ENCODE measurements at places on chromosomes 7 and 10.
A peak's percentile ranks its signal among the peaks of the same experiment; 100 is the strongest.

GRCh38 chr7:82106201-82106600 lies 336.4 kb upstream of the HGF start:
- no peak for DNase-seq

DNA sequence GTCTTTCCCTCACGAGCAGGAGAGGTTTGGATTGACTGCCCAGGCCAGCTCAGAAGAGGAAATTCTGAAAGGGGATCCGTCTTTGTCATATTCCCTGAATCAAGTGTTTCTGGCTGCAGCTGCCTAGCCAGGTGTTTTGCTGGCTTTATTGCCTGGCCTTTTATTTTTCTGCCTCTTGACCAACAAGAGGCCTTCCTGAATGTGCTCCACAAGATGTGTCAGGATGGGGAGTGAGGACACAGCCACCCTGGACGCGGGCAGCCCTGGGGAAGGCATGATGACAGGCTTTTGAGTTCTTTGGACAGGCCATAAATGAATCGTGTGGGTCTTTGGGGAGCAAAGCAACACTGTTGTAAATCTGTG lies 163.6 kb downstream of the CAMK1D start:
- no peak for DNase-seq

GRCh38 chr7:83502636-83503035 lies 146.3 kb downstream of the SEMA3E start:
- no peak for DNase-seq

GRCh38 chr7:158237672-158238335 lies 349.8 kb downstream of the PTPRN2 start:
- no peak for DNase-seq

GRCh38 chr10:129646973-129647372 lies 179.9 kb downstream of the MGMT start:
- DNase-seq: no peak

- DNase-seq: no peak
These were observed 248.3 kb upstream of the GLI3 start for GRCh38 chr7:42485301-42485766.

GRCh38 chr10:113292743-113293142 lies 260.1 kb upstream of the HABP2 start:
- DNase-seq: no peak

GRCh38 chr7:155674556-155674955 lies 30.1 kb downstream of the RBM33 start:
- no peak for DNase-seq

DNA sequence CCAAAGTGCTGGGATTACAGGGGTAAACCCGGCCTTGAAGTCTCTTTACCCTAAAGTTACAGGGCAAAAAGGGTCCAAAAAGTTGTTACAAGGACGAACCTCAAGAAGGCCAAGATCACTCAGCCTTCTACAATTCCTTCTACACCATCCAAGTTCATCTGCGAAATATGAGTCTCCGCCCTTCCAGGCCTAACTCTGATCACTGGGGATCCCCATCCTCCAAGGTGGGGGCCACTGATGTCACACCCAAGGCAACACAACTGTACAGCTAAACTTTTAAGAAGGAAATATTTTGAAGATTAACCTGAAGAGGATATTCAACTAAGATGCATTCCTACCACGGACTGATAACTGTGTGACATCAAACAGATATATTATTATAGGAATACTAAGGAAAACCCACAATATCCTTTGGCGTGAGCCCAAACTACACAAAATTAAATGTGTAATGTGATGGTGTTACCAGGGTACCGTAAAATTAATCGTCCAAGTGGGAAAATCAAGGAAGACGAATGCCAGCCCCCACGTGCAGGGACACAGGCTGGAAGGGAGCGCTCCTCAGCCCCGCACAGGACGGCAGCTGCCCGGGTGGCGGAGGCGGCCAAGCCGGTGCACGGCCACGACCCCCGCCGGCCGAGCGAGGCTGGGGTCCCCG lies 1.0 kb downstream of the PAXIP1 start:
- DNase-seq: peak; percentile 30

DNA sequence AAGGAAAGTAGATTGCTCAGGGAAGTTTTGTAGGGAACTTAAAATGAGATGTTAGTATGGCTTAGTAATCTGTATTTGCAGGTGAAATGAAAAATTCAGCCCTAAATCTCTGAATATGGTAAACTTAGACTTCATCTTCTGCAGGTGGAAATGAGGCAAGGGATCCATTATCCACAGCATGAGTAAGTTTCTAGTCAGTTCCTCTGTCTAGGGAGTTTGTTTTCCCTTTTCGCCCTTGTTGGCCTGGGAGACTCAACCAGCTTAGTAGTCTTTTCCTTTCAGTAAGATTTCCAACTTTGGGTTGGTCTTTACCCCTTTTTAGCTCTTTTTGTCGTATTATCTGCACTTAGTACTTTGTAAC lies 65.6 kb downstream of the ZEB1 start:
- DNase-seq: no peak

DNA sequence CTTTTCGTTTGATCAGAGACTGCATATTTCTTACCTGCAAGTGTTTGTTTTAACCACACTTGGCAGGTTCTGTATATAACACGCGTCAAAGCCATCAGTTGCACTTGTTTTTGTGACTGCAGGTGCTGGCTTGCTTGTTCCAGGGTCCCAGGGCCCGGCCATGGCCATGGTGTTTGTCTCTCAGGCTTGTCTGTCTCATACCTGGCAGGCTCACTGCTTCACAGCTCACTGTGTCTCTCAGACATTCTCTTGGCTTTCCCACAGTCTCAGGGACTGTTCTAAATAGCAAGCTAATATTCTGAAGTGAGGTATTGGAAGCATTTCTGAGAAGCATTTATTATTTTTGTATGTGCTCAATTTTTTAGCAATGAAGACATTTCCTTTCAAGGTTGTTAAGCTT lies 46.9 kb downstream of the GPR141 start:
- DNase-seq: no peak

DNA sequence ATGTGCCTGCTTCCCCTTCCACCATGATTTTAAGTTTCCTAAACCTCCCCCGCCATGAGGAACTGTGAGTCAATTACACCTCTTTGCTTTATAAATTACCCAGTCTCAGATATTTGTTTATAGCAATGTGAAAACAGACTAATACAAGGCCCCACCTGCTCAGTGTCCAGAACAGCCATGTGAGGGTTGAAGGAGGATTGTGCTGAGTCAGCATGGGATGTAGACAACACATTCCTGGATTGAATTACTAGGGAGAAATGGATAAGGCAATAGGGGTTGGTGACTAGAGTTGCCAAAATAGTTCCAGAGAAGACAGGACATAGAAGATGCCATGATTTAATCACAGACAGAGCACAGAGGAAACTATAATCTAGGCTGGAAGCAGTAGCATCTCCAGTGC lies 270.3 kb downstream of the GFRA1 start:
- no peak for DNase-seq

GRCh38 chr10:47452495-47453140 lies 31.3 kb downstream of the ANXA8 start:
- no peak for DNase-seq

DNA sequence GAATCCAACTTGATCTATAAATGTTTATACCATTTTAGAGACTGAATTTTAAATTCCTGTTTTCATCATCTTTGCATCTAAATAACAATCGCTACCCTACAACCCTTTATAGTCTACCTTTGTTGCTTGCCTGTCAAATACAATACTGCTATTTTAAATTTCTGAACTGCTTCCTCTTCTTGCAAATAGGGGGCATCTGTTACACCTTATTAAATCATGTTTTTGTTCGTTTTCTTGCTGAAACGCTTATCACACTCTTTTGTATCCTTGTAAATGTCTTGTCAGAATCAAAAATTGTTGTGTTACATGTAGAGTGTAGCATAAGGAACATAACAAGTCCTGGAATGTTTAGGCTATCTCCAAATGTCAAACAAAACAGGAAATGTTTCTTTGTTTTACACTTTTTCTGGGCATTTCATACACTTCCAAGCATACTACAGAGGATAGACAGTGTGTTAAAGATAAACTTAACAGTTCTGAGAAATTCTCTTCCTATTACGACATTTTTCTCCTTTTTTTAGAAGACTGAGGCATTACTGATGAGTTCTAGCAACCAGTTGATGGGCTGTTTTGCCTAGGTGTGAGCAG lies 281.3 kb downstream of the GPR158 start:
- no peak for DNase-seq

Data from activated T-cell treated with anti-CD3 and anti-CD28 coated beads, Interleukin-2, amount 50 U/mL, for 48 hours (primary cell).